ENCODE measurements at places on chromosomes 6 and 20.

DNA sequence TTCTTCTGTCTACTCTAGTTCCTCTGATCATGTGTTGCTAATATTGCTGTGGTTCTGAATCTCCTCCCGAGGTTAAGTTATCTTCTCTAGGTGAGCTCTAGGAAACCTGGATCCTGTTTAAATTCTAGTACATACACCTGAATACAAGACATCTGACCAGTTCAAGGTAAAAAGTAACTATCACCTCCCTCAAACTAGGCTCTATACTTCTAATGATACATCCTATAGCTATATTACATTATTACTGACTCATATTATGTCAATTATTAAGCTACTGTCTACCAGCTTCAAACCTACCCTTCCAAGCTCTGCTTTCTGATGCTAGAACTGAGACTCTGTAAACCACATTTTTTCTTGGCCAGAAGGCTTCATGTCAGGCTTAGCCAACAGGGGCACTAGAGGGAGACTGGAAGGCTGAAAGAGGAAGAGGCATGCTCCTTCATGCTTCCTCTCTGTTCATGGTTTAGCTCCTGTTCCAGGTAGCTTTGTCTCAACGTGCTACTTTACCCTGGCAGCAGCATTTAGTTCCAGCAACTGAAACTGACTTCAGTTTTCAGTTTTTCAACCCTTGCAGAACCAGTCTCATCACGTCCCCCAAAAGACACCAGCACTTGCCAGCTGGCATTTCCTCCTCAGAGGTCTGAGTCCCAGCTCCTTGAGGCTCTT, 148.4 kb upstream of the TOP1 start:
- DNase-seq = no peak

DNA sequence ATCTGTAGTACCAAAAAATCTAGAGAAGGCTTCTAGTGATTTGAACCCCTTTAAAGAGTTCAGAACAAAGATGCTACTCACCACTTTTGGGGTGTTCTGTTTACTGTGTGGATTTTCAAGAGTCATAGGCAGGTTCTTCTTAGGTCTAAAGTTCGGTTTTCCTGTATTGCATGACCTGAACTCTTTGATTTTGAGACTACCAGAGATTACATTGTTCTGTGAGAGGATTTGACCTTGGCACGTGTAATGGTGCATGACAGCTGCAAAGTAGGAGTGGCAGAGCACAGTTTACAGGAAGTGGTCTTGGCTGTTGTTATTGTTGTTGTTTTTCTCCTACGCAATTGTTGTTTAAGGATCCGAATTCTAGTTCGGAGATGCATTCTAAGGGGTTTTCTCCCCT, 592.7 kb downstream of the EPHA7 start:
- no peak for DNase-seq

DNA sequence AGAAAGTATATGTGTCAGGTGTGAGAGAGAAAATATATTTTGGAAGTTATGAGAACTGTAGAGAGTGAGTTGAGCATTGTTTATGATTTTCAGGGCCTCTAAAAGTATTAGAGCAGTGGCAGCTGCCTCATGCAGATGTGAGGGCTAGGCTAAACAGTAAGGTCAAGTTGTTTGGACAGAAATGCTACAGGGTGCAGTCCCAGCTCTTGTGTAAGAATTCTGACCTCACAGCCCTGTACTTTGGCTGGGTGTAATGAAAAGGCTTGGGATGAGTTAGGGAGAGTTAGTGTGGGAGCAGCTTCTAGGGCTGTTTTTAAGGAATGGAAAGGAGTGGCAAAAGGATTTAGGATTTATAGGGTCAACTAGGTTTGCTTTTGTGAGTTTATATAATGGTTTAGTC, 764.8 kb upstream of the ADGRB3 start:
- no peak for DNase-seq

DNA sequence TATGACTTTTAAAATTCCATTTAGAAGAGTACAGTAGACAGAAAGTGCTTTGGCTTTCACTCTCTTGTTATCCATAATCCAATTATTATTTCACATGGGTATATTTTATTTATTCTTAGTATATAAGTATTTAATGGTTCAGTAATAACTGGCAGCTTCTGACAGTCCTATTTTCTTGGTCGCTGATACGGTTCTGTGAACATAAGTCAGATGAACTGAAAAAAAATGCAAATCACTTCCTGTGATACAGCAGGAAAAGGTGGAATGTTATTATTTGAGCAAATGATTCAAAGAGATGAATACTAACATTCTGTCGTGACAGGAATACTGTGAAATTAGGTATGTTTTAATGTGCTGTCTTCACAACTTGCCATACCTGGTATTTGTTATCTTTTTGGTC, 132.3 kb downstream of the ARHGAP18 start:
- DNase-seq = no peak

DNA sequence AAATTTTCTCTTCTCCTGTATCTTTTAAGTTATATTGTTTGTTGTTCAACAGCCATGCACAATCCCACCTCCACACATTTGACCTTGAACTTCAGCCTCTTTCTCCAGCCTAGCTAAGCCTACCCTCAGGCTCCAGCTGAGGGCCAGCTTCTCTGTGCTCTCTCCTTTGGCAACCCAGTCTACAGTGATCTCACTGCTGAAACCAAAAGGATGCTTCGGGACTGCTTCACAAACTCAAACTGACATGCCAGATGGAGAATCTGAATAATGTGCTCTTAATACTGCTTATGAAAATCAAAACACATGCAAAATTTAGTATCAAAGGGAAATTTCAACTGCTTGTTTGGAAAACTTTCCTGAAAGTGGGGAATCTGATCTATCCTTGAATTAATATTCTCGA, 16.1 kb upstream of the RIN2 start:
- DNase-seq = no peak

DNA sequence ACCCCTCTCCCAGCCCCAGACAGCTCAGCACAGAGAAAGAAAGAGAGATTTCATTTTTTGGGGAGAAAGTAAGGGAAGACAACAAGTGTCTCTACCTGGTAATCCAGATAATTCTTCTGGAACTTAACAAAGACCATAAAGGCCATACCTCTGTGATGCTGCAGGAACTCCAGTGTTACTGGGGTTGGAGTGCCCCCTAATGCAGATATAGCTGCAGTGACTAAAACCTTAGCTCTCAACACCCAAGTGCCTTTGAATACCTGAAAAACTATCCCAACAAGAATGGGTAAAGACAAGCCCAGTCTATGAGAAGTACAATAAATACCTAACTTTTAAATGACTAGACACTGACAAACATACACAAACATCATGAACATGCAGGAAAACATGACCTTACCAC, 365.3 kb upstream of the PTCHD4 start:
- DNase-seq = no peak

GRCh38 chr20:31903627-31904386, 33.4 kb downstream of the TTLL9 start:
- no peak for DNase-seq

DNA sequence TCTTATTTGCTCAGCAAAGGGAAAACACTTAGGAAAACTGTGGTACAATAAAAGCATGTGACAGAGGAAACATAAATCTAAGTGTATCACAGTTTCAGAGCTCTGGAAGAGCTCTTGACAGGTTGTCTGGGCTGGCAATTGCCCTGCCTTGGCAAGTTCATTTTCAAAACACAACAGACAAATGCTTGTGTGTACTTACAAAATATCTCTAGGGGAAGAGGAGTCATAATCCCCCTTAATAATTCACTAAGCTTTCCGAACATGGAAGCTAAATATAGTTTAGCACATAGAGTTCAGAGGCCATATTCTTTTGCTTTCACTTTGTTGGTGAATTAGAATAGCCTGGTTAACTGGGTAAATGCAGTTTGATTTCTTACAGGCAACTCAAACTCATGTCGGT, 211.6 kb upstream of the THEMIS start:
- DNase-seq = no peak
